Neuronal stem cell (in vitro differentiated cells): ENCODE measurements at places on chromosomes 1 and 21.

- no peak for DNase-seq
Observed at GRCh38 chr1:84573481-84573966, 716 bp downstream of the CTBS start.

GRCh38 chr21:31732597-31733550, 956 bp upstream of the SCAF4 start:
- DNase-seq: no peak

DNA sequence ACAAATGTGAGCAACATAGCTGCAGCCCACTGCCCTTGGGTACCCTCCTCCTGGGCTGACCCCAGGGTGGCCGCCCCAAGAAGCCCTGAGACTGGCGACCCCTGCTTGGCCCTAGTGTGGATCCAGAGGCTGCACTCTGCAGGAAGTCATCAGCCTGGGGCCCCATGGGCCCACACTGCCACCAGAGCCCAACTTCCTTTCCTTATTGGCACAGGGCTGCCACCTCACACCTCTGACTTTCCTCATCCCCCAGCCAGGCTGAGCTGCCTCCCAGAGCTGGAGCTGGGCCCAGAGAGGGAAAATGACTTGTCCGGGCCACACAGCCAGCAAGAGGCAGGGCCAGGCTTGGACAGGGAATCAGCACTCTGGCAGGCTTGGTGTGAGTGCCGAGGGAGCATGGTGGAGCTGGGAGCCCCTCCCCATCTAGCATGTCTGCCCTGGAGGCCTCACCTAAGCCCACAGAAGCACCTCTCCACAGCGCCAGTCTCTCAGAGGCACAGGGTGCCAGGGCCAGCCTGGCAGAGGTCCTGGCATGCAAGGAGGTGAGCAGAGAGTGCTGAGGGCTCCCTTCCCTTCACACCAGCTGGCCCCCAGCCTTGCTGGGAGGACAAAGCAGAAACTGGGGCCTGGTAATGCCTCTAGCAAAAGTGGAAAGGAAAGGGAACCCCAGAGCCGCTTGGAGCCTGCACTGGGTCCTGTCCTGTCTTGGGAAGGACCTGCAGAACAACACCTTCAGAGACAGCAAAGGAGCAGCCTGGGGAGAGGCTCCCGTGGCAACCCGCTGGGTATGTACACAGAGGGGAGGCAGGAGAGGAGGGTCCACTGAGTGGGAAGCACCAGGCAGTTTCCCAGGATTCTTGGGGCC, 3.2 kb downstream of the RAP1GAP start:
- no peak for DNase-seq

DNA sequence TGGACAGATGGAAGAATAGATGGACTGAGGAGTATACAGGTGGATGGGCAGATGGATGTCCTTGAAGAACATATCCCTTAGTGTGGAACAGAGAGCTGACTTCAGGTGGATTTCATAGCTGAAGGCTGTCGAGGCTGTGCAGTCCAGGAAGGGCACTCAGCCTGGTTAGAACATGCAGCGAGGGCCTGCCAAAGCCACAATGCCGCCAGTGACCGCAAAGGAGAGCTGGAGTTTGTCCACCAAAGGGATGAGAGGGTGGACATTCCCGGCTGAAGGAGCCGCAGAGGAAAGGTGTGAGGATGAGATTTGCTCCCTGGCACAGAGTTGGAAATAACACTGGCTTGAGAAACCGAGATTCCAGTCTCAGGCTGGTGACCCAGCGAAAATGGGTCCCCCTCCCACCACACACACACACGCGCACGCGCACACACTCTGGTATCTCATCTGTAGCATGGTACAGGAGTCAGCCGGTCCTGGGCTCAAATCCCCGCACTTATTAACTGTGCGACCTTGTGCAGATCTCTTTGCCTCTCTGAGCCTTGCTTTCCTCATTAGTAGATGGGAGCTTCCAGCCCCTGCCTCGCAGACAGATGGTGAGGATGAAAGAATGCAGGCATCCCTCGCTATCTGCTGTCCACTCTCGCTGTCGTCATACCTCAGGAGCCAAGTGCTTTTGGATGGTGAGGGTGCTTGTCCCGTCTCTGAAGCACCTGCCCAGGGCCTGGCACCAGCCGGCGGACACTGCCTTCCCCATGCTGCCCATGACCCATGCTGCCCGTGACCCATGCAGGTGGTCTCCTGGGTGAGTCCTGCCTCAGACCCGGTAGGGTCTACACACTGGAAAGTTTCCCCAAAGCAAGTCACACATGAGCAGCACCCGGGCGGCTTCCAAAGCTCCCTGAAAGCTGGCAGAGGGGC, 26.8 kb upstream of the EFHD2 start:
- DNase-seq: no peak

DNA sequence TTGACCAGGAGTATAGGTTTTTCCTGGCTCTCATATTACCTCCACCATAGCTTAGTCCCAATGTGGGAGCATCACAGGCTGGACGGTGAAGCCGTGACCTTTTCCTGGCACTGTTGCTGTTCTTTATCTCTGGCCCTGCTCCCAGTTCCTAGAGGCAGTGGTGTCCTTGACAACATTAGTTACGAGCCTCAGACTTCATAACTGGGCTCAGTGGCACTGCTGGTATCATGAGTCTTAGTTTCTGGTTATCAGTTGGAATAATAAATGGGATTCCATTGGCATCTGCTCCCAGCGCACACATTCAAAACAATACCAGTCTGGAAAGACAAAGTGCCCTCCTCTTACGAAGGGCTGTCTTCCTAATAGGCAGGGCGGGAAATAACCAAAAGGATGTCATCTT, 8.0 kb downstream of the RNPEP start:
- DNase-seq: no peak

GRCh38 chr1:238111516-238111915, 220.8 kb upstream of the ZP4 start:
- no peak for DNase-seq

DNA sequence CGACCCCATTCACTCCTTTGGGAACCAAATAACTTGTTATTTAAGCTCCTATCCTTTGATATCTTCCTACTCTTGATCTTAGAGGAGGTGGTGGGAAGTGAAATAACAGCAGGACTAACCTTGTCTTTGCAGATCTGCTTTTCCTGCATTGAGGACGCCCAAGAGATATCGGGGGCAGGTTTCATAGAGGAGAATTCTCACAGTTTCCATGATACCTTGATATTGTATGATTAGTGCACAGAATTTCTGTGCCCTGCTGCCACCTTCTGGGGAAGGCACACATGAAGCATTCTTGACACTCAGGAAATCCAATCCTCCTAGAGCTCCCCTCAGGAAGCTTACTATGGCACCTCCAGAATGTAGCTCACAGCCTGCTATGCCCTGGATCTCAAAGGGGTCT, 1.6 kb downstream of the CD1B start:
- no peak for DNase-seq

- DNase-seq: no peak
Observed at GRCh38 chr1:111406321-111406768, 21.2 kb downstream of the OVGP1 start.

GRCh38 chr1:1162597-1163537, 10.8 kb upstream of the TTLL10 start:
- no peak for DNase-seq

GRCh38 chr1:70415882-70416281, 4.8 kb downstream of the CTH start:
- no peak for DNase-seq

DNA sequence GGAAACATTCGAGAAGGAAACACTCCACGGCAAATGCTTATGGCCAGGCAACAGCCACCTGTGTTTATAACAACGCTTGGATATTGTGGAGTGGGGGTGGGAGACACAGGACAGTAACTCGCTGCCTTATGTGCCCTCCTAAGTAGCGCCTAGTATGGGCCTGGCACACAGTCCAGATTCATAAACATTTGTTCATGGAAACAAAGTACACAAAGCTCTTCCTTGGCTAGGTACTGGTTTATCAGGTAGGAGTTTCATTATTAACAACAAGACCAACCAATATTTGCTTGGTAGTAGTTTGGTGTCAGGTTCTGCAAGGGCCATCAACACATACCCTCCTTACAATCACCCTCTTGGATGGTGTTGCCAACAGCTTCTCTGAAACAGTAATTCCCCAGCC, 23.4 kb downstream of the TMCO4 start:
- no peak for DNase-seq
